ENCODE measurements at places on chromosomes 2 and 18.

DNA sequence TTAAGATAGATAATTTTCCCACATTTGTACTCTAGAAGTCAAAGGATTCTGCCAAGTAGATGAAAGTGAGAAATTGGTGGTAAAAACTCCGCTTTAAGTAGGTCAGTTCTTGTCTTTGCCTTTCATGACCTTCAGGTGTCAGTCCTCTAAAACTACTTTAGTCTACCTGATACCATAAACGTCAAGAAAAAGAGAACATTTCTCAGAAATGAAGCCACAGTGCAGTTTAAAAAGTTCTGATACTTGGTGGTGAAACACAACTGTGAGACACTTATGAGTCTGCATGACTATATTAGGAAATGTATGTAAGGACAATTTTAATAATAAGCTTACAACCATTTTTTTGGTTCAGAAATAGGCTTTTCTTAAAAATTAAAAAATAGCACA is 583.3 kb downstream of the SATB2 start:
- H3K4me1 ChIP-seq: no peaks in the 10 kb centered on the region
- no peaks in the 10 kb centered on the region for H3K36me3 ChIP-seq
- H3K27me3 ChIP-seq: no peaks in the 10 kb centered on the region

DNA sequence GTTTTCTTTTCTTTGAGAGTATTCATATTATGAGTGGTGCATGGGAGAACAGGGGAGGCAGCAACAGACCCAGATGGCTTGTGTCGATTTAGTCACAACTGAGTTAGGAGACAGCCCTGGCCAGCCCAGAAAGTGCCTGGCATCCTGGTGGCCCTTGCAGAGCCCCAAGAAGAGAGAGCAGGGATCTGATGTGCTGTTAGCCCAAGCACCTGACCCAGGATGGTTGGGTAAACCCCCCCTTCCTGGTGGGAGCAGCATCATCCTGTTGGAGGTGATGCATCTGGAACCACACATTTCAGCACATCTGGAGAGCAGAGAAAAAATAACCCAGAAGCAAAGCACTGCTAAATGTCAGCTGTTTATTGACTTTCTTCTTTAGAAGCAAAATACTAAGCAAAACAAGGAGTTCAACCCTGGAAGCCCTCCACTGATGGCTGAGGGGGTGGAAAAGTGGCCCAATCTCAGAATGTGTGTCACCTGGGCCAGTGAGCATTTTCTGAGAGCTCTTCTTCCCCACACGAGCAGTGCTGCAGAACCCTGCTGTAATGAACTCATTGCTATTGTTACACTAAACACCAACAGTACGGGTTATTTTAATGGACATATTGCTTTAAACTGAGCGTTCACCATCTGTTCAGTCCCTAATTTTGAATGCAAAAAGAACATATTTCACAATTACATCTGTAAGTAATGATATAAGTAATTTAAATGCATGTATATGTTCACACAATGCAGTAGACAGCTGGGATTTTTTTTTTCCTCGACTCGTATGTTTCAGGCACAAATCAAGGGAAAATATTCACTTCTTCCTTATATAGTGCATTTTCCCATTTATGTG is 100.6 kb upstream of the SMIM21 start:
- H3K27ac ChIP-seq: no peak overlapping the region
- no peaks in the 10 kb centered on the region for H3K27me3 ChIP-seq
- DNase-seq: no peak
- H3K4me3 ChIP-seq: no peak overlapping the region
- H3K36me3 ChIP-seq: no peaks in the 10 kb centered on the region

GRCh38 chr2:9753665-9754531 is 89.4 kb upstream of the TAF1B start:
- peaks cover 1% of the 10 kb centered on the region for H3K36me3 ChIP-seq
- peak overlapping the region; percentile 88 for H3K4me3 ChIP-seq
- peak overlapping the region; percentile 98 for H3K27ac ChIP-seq
- peak; percentile 67 for DNase-seq

DNA sequence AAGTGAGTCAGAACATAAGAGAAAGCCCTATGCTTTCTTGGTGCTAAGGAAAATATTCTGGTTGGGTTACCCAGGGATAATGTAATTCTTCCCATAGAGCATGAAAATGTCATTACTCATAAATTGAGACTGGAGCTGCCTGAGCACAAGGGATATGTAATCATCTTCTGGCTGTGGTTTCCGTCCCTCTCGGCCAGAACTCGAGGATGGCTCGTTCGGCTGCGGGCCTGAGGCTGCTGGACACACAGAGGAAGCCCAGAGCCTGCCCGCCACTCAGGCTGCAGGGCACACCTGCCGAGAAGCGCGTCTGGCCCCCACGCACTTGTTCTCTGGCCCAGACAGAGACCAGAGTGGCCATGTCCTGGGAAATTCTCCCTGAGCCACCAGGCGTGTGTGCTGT is 104.9 kb downstream of the ASAP2 start:
- no peaks in the 10 kb centered on the region for H3K36me3 ChIP-seq
- peaks cover 2% of the 10 kb centered on the region for H3K4me1 ChIP-seq
- H3K27me3 ChIP-seq: no peaks in the 10 kb centered on the region
- no peak overlapping the region for H3K27ac ChIP-seq

GRCh38 chr18:5853253-5853652 is 42.1 kb downstream of the TMEM200C start:
- H3K36me3 ChIP-seq: no peaks in the 10 kb centered on the region
- H3K27me3 ChIP-seq: peaks cover 5% of the 10 kb centered on the region
- no peak overlapping the region for H3K27ac ChIP-seq

DNA sequence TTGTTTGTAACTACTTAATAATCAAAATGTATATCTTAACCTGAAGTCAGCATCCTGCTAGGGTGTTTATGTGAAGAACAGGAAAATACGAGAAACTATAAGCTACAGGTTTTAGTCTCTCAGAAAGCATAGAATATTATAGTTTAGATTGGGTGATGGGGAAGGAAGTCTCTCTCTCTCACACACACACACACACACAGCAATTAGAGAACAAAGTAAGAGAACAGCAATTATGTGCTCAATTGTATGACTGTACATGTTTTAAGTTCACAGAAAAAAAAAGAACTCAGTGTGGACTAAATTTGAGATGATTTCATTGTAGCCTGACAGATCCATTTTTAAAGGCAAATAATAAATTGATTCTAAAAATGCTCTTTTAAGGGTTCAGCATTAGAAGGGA is 94.3 kb upstream of the ZNF516 start:
- H3K27ac ChIP-seq: no peak overlapping the region
- no peaks in the 10 kb centered on the region for H3K4me1 ChIP-seq
- no peak for DNase-seq
- no peaks in the 10 kb centered on the region for H3K36me3 ChIP-seq

DNA sequence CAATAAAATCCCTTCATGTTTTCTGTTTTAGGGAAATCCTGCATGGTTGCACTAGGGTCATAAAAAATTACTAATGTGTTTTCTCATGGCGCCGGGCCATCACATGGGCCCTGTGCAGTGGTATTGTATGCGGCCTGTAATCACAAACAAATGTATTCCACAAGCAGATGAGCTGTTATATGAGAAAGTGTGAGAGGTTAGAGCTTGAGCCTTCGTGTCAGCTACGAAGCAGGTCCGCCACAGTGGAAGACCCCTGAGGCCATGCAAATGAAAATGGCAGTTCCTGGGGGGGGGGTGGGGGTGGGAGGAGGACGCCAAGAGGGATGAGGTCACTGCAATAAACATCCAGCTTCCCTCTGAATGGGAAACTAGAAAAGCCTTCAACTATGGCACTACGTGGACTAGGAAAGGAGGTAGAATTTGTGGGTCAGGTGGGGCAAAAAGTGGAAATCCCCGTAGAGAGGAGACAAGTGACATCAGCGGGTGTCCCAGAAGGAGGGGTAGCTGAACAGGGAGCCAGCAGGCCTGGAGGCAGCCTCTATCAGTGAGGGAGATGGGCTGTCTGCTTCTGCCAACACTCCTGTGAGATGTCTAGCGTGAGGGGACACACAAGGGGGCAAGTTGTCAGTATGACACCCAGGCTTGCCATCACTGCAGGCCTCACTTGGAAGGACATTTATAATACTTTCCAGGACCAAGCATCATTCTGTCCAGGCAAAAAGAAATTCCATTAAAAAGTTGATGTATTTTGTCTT is 130.3 kb upstream of the CTAGE1 start:
- H3K4me1 ChIP-seq: no peaks in the 10 kb centered on the region
- no peak overlapping the region for H3K4me3 ChIP-seq
- no peaks in the 10 kb centered on the region for H3K27me3 ChIP-seq
- H3K36me3 ChIP-seq: no peaks in the 10 kb centered on the region
- DNase-seq: no peak

DNA sequence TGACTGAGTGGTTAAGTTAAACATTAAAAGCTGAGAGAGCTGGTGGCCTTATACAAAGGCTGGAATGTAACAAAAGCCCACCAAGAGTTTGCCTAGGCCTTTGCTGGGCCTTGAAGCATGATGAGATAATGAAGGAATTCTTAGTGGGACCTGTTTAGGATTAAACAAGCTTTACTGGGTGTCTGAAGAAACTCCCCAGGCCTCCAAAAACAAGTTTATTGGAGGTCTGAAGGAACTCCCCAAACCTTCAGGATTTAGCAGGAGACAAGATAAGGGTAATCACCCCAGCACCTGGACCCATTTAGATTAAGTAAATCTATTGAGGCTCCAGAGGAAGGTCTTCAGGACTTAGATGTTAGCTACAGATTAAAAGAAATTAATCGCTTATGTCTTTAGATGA is 18.7 kb downstream of the PCARE start:
- no peak overlapping the region for H3K27ac ChIP-seq
- H3K36me3 ChIP-seq: no peaks in the 10 kb centered on the region
- DNase-seq: no peak
- peaks cover 3% of the 10 kb centered on the region for H3K4me1 ChIP-seq
- H3K4me3 ChIP-seq: no peak overlapping the region

GRCh38 chr2:119940856-119941255 is 72.0 kb upstream of the EPB41L5 start:
- H3K4me3 ChIP-seq: no peak overlapping the region
- peaks cover 25% of the 10 kb centered on the region for H3K4me1 ChIP-seq
- DNase-seq: no peak
- peaks cover 60% of the 10 kb centered on the region for H3K36me3 ChIP-seq
- H3K27ac ChIP-seq: no peak overlapping the region

DNA sequence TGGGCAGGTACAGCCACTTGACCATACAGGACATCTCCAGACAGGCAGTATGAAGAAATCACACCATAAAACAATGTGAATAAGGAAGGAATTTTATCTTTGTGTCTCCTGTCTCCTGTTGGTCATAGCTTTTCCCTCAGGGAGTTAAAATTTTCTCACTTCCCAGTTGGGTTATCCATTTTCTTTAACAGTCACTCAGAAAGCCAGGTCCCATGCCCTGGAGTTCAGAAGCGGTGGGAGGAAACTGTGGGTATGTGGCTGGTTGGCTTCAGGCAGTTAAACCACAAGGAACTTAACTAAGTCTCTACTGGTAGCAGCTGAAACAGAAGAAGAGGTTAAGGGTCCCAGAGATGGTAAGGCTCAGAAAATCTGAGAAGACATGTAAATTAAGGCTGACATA is 6.5 kb upstream of the SMAD2 start:
- H3K4me1 ChIP-seq: peaks cover 9% of the 10 kb centered on the region
- no peak for DNase-seq
- H3K27me3 ChIP-seq: no peaks in the 10 kb centered on the region
- no peaks in the 10 kb centered on the region for H3K36me3 ChIP-seq

- H3K27me3 ChIP-seq: no peaks in the 10 kb centered on the region
- DNase-seq: no peak
- no peaks in the 10 kb centered on the region for H3K4me1 ChIP-seq
- H3K4me3 ChIP-seq: no peak overlapping the region
- H3K27ac ChIP-seq: no peak overlapping the region
These were observed 106.0 kb downstream of the CYP26B1 start for GRCh38 chr2:72041638-72042111.

GRCh38 chr2:121093692-121094091 is 191.3 kb downstream of the TFCP2L1 start:
- H3K36me3 ChIP-seq: no peaks in the 10 kb centered on the region
- no peak for DNase-seq
- H3K27ac ChIP-seq: no peak overlapping the region
- no peaks in the 10 kb centered on the region for H3K27me3 ChIP-seq
- no peaks in the 10 kb centered on the region for H3K4me1 ChIP-seq

DNA sequence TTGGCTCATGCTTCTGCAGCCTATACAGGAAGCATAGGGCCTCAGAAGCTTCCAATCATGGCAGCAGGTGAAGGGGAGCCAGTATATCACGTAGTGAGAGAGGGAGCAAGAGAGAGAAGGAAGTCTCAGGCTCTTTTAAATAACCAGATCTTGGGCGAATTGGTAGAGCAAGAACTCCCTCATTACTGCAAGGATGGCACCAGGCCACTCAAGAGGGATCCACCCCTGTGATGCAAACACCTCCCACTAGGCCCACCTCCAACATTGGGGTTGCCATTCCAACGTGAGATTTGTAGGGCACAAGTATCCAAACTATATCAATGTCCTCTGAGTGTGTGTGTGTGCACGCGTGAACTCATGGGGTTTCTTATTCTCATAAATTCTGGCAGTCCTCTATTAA is 37.6 kb upstream of the RMP24 start:
- H3K4me1 ChIP-seq: peaks cover 4% of the 10 kb centered on the region
- DNase-seq: no peak
- H3K36me3 ChIP-seq: no peaks in the 10 kb centered on the region
- no peak overlapping the region for H3K4me3 ChIP-seq
- H3K27me3 ChIP-seq: no peaks in the 10 kb centered on the region

DNA sequence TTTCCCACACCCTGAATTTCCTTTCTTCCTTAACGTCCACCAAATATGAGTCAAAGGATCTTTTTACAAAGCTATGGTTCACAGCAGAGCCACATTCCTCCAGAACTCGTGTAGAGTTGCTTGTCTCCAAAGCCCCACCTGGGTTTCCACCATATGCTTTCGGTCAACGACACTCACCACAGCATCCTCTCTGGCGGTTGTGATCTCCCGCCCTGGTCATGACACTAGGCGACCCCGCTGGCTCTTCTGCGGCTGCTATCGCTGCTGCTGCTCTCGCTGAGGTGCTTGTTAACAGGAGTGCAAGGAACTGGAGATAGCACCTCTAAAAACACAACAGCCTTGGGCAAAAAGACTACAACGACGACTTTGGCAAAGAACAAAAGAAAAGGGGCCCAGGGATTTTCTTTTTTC is 340 bp downstream of the SLC40A1 start:
- peak overlapping the region; percentile 38 for H3K27ac ChIP-seq
- peak overlapping the region; percentile 89 for H3K4me3 ChIP-seq
- peaks cover 4% of the 10 kb centered on the region for H3K36me3 ChIP-seq

- H3K4me1 ChIP-seq: peaks cover 2% of the 10 kb centered on the region
- no peak for DNase-seq
- no peak overlapping the region for H3K27ac ChIP-seq
- H3K27me3 ChIP-seq: peaks cover 6% of the 10 kb centered on the region
These were observed 148.2 kb upstream of the NCK2 start for GRCh38 chr2:105596411-105596921.

GRCh38 chr2:102796337-102796736 is 34.5 kb downstream of the TMEM182 start:
- H3K27ac ChIP-seq: no peak overlapping the region
- H3K4me3 ChIP-seq: no peak overlapping the region
- H3K4me1 ChIP-seq: no peaks in the 10 kb centered on the region
- peaks cover 22% of the 10 kb centered on the region for H3K36me3 ChIP-seq

GRCh38 chr2:207330912-207331311 is 165.2 kb upstream of the KLF7 start:
- H3K27ac ChIP-seq: peak overlapping the region; percentile 72
- DNase-seq: peak; percentile 87
- H3K27me3 ChIP-seq: no peaks in the 10 kb centered on the region
- H3K4me3 ChIP-seq: peak overlapping the region; percentile 41
